Airway epithelial cell (primary cell): ENCODE measurements at places on chromosomes 12 and 14. TPM values are rescaled to one million over a fixed set of nuclear protein-coding genes. Genes with fewer than 3 reads are reported as not detected.

The SLC7A8 gene
- total RNA-seq = 12.0 and 19.0 TPM in 2 replicates

The STYK1 gene
- total RNA-seq = 1.2 and 4.1 TPM in 2 replicates

The NUDT14 gene
- total RNA-seq = 24.0 and 24.5 TPM in 2 replicates

The RNASE1 gene
- total RNA-seq = 1.1 and 1.5 TPM in 2 replicates

The NANOG gene
- total RNA-seq = under 0.01 TPM in 1 of 2 replicates, not detected in the other

The DHRS1 gene
- 82.6 and 85.4 TPM in 2 replicates for total RNA-seq

The KRT3 gene
- not detected in 2 replicates for total RNA-seq

The PFDN5 gene
- total RNA-seq = 359 and 451 TPM in 2 replicates

The OR6C74 gene
- total RNA-seq = not detected in 2 replicates

The EPYC gene
- total RNA-seq = not detected in 2 replicates

The MTHFD1 gene
- 55.7 and 72.5 TPM in 2 replicates for total RNA-seq

The FBXO34 gene
- total RNA-seq = 11.4 and 14.1 TPM in 2 replicates

The REM2 gene
- total RNA-seq = 0.21 and 0.28 TPM in 2 replicates

The KIAA0586 gene
- total RNA-seq = 11.6 and 14.5 TPM in 2 replicates

The TPPP2 gene
- total RNA-seq = not detected in 2 replicates
